ENCODE measurements at places on chromosomes 12 and 14.

- no peak for DNase-seq
These were observed 31.3 kb downstream of the PRKD1 start for GRCh38 chr14:29896354-29896821.

DNA sequence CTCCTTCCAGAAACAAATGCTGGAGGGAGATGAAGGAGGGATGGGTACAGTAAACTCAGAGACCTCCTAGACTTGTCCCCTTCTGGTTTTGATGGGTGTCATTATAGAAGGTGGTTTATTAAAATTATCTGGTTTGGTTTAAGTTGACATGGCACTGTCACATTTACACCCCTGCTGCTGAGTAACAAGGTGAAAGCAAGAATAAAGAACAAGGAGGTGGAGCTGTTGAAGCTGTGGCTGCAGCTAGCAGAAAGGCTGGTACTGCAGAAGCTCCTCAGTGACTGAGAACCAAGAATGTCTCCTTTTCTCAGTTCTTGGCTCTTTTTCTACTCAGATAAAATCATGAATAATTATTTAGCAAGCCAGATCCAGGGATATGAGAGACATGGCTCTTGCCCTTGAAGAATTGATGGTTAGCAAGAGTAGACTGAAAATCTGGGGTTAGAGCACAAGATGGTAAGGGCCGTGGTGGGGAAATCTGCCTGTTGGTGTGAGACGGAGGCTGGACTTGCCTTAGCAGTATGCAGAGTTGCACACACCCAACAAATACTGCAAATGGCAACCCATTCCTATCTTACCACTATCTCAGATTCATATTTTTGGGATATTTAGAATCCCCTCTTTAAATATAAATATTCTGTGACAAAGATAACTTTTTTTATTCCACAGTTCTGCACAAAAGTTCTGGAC, at the start of gene GZMH:
GZMH (minus strand) TSS at position 31 of the 690 bp plus-strand sequence. CDS start 72 bp downstream, outside the sequence.
- no peak for DNase-seq

DNA sequence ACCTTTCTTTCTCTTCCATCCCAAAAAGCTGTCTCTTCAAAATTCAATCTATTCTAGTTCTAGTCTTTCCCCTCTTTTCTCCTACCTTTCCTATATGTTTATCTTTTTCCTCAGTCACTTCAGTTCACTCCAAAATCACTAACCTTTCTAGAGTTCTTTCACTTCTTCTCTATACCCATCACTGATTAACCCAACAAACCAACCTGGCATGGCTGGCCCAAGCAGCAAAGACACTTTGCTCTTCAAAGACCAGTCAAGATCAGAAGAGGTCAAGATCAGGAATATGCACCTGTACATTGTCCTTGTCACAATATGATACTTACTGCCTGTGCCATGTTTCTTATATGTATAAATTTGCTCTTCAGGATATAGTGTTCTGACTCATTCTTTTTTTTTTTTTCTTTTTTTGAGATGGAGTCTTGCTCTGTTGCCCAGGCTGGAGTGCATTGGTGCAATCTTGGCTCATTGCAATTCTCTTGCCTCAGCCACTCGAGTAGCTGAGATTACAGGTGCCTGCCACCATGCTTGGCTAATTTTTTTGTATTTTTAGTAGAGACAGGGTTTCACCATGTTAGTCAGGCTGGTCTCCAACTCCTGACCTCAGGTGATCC, 112.9 kb downstream of the C12orf42 start:
- DNase-seq = no peak

GRCh38 chr14:67491285-67491684, 2.8 kb upstream of the TMEM229B start:
- DNase-seq = no peak

GRCh38 chr14:90728951-90729350, 87.3 kb downstream of the TTC7B start:
- no peak for DNase-seq

GRCh38 chr14:36442824-36443241, 77.2 kb downstream of the NKX2-1 start:
- no peak for DNase-seq

GRCh38 chr12:82529101-82529500, 157.6 kb upstream of the TMTC2 start:
- DNase-seq = no peak

DNA sequence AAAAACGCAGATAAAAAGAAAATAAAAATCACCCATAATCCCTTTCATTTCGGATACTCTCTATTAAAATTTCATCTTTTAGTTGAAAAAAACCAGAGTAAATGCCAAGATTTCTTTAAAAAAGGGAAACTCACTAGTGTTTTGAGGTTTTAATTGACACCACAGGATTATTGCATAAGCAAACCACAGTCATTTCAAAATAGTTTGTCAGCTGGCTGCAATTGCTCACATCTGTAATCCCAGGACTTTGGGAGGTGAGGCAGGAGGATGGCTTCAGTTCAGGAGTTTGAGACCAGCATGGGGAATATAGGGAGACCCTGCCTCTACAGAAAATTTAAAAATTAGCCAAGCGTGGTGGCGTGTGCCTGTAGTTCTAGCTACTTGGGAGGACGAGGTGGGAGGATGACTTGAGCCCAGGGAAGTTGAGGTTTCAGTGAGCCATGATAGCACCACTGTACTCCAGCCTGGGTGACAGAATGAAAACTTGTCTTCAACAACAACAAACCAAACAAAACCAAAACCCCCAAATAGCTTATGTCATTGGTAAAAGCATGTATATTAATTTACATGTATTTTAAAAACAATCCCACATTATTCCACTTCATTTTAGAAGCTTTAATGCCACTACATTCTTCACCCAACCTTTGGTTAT, 48.8 kb downstream of the SYNE2 start:
- no peak for DNase-seq

DNA sequence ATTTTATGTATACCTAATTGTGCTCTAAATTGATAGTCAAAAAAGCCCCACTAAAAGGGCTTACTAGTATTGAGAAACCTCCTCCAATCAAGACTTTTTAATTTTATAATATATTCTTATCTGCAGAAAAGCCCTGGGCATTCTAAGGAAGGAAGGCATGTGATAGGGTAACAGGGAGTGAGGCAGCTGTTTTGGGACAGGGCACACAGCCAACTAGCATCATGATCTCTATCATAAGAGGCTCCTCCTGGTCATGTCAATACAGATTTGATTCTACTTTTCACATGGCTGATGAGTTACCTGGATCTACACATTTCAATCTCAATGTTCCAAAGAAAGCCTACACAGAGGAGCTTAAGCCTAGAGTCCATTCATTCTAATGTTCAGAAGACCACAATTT, 9.1 kb downstream of the ADAM20 start:
- DNase-seq = no peak

DNA sequence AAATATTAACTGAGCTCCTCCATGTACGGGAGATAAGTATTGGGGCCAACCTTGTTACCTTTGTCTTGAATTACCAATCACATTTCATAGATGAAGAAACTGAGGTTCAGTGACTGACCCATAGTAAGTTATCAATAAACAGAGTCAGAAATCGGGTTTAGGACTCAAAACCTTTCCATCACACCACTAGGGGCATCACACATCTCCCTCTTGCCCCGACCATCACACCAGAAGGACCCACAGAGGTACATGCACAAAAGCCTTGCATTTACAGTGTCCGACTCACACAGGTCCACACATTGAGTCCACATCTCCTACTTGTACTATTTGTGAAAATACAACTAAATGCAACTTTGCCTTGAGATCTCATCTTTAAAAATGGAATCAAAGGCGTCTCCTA, 29.4 kb downstream of the KCNA5 start:
- no peak for DNase-seq

- no peak for DNase-seq
These were observed 348.0 kb downstream of the RAD51B start for GRCh38 chr14:68167383-68168087.

GRCh38 chr12:17976202-17976601, 113.8 kb downstream of the RERGL start:
- no peak for DNase-seq

DNA sequence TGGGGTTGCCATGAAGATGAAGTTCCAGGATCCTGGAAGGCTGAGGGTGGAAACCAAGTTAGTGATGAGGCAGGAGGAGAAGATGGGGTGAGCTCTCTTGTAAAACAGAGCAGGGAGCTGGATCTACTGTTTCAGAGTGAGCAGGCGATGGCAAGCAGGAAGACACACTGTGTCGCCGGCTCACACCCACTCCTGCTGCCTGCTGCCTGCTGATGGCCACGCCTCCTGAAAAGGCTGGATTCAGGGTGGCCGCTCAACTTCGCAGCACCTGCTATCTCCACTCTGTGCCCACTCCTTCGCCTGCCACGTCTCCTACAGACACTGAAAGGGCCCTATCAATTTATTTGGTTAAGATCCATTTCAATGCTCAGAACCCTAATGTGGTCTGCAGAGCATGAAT, 96.1 kb downstream of the RBM19 start:
- DNase-seq = no peak

GRCh38 chr12:107415071-107415470, 270.5 kb upstream of the PWP1 start:
- DNase-seq = no peak

GRCh38 chr12:94165670-94166364, 17.4 kb downstream of the PLXNC1 start:
- DNase-seq = no peak

DNA sequence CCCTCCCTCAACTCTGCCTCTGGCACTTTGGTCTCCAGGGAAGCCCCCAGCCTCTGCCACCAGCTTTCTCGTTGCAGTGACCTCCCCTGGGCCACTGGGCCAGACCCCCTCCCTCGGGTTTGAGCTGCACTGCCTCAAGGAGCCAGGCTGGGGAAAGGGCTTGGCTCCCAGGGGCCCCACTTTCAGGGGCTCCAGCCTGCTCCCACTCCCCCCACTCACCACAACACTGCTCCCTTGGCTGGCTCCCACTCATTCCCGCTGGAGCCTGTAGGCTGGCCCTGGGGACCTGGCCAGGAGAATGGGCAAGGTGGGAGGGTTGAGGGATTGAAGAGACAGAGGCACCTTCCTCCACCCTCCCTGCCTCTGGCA, 19.3 kb upstream of the KIF26A start:
- no peak for DNase-seq

DNA sequence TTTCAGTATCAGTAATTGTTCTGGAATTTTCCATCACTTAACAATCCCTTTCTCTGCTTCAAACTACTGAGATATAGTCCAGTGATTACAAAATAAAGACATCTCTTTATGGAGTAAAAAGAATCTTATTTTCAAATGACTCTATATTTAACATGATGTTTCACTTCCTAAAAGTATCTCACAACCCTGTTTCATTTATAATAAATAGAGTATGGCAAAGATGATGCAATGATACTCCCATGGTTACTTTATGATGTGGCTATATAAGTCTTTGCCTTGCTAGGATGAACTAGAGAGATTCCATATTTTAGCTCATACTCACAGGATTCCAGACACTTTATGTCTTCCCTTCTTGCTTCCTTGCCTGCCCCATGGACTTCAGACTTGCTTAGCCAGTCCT, 953.5 kb upstream of the MDGA2 start:
- DNase-seq = no peak

GRCh38 chr14:21535545-21536417, 9.6 kb upstream of the SALL2 start:
- no peak for DNase-seq

DNA sequence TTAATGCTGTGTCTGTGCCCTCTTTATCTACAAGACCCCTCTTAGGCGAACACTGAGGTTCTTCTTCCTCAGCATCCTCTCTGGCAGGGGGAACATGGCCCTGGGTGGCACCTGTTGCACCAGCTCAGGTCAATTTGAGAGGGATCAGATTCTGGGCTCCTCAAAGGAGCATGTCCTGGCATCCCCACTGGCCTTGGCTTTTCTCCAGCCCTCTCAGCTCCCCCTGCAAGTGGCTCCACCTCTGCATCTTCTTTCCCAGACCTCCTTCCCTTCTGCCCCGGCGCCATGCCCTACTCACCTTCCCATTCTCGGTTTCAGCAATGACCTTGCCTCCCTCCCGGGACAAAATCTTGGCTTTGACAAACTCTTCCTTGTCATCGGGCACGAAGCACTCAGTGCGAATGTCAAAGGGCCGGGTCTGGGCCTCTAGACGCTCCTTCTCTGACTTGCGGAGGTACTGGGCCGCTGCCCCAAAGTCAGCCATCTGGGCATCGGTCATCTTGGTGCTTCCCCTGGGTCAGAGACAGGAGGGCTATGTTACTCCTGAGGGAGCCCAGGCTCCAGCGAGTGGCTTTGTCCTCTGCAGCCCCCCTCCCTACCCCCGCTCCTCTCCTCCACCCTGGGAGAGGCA, 1.2 kb downstream of the MYH6 start:
- no peak for DNase-seq

- DNase-seq = no peak
These were observed 86.8 kb downstream of the NUAK1 start for GRCh38 chr12:106051853-106052531.

- no peak for DNase-seq
These were observed 67.2 kb upstream of the SYT1 start for GRCh38 chr12:78797196-78797931.

DNA sequence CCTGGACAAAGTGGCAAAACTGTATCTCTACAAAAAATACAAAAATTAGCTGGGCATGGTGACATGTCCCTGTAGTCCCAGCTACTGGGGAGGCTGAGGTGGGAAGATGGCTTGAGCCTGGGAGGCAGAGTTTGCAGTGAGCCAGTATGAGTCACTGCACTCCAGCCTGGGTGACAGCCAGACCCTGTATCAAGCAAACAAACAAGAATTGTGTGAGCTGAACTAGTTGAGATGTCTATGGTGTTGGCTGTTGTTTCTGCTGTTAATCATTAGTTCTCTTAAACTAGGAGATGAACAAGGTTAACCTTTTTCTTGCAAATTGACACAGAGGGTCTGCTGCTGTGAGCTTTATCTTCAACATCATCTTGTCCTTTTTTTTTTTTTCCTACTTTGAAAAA, 23.6 kb downstream of the RASSF3 start:
- DNase-seq = no peak

GRCh38 chr12:100044266-100044665, 59.5 kb upstream of the ANKS1B start:
- no peak for DNase-seq

- DNase-seq = no peak
These were observed 258.7 kb downstream of the SYT10 start for GRCh38 chr12:33180918-33181317.

- DNase-seq = no peak
These were observed 7.3 kb downstream of the POMT2 start for GRCh38 chr14:77313371-77313770.

- no peak for DNase-seq
These were observed 161.1 kb downstream of the SNAPC1 start for GRCh38 chr14:61923348-61923747.

DNA sequence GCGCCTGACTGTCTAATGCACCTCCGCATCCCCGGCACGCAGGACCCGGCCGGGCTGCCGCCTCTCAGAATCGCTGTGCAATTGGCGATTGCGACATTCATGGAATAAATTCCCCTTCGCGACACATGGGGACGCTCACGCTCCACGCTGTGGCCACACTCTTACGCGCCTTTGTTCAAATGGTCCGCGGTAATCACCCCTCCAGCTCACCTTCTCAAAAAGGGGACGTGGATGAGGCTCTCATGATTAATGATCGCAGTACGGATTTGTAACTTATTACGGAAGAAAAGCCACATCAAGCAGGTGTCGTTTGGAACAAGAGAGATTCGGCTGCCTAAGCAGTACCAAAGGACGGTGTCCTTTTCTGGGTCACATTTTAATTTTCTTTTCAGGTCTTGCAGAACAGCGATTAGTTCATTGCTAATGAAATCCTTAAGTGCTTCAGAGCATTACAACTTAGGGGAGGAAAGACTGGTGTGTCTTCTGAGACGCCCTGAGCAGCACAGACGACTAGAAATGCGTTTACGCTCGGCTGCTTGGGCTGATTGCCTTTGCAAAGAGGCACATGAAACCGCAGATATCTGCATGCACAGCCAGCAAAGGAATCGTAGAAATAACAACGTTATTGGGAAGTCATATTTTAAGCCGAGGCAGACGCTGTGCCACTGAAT, 37.3 kb upstream of the ADGRD1 start:
- DNase-seq = no peak

GRCh38 chr14:28303248-28303647, 463.3 kb upstream of the FOXG1 start:
- DNase-seq = no peak
